ENCODE measurements at places on chromosomes 4 and X.

- DNase-seq: no peak
Measured at GRCh38 chrX:115259238-115259875, 25.5 kb upstream of the LRCH2 start.

DNA sequence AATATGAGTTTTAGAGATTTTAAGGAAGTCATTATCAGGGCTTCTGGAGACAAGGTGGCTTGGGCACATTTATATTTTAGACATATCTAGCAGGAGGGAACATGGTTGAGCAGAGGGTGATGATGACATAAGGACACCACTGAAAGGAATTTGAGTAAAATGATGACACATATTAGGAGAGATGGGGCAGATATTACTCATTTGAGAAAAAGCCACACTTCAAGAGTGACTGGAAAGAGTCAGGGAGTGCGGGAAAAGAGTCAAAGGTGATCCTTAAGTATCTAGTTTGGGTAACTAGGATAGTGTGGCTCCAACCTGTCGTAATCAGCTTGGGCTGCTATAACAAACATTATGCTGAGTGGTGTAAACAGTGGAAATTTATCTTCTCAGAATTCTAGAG is 377.7 kb downstream of the PACRGL start:
- no peak for DNase-seq

DNA sequence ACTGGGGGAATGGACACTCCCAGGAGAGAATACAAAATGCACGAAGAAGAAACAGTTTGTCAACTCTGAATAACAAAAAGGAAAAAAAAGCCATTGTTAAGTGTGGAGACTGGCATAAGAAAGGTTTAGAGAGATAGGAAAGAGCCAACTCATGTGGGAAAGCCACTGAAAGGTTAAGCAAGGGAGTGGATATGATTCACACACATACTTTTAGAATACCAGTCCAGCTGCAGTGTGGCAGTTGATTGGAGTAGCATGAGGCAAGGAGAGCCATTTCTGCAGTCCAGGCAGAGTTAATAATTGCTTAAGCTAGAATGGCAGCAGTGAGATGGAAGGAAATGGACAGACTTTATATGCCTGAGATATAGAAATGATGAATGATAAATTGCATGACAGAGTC is 36.9 kb upstream of the ADAD1 start:
- DNase-seq: no peak

DNA sequence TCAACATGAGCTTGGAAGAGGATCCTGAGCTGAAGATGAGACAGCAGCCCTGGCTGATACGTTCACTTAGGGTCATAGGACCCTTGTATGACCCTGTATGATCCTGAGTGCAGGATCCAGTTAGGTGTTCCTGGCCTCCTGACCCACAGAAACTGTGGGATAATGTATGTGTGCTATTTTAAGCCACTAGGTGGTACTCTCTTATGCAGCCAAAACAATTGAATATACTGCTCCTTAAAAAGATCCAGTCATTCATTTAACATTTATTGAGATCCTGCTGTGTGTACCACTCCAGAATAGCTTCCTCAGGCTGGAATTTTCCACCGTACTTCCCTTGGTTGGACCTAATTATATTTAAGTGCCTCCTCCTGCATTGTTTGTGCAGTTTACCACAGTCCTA is 167.1 kb downstream of the AMELX start:
- no peak for DNase-seq

DNA sequence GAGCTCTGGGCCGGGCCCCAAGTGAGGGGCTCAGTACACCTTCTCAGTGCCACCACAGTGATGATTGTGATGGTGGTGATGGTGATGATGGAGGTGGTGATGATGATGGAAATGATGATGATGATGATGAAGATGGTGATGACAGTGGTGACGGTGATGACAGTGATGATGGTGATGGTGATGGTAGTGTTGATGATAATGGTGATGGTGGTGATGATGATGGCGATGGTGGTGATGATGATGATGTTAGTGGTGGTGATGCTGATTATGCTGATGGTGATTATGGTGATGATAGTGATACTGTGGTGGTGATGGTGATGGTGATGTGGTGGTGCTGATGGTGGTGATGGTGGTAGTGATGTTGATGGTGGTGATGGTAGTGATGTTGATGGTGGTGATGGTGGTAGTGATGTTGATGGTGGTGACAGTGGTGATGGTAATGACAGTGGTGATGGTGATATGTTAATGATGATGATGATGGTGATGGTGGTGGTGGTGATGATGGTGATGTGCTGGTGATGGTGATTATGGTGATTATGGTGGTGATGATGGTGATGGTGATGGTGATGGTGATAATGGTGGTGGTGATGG is 29.9 kb downstream of the HMX1 start:
- no peak for DNase-seq

Measured in posterior vena cava (tissue), 2 donors.